Activated CD8-positive, alpha-beta T cell treated with anti-CD3 and anti-CD28 coated beads for 36 hours (primary cell): ENCODE measurements at places on chromosomes 13 and 19. TPM values are rescaled to one million over a fixed set of nuclear protein-coding genes. Genes with fewer than 3 reads are reported as not detected.

- H3K27ac ChIP-seq: no peak overlapping the region
- peaks cover 2% of the 10 kb centered on the region for H3K36me3 ChIP-seq
- H3K27me3 ChIP-seq: no peaks in the 10 kb centered on the region
- no peaks in the 10 kb centered on the region for H3K4me1 ChIP-seq
- no peak for DNase-seq
Observed at GRCh38 chr19:33450689-33451088, 70.9 kb downstream of the PEPD start.

DNA sequence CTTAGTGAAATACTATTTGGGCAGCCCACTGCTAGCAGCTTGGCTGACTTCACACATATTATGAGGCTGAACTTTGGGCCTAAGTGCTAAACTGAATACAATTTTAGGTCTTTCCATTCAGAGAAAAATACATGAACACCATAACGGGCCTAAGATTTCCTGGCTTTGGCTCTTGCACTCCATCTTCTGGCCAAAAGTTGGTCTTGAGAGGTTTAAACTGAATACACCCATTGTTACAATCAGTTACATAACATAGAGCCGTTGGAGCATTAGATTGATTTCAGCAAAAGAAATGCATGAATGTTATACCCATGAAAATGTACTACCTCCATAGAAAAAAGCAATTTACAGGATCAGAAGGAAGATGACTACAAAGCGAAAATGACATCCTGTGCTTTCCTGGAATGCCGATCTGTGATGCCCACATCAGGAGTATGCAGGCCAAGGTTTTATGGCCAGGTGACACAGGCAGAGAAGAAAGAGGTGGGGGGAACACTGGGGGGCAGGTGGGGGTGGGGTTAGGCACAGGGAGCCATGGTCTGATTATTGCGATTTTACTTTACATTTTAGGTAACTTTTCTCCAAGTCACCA lies 11.1 kb upstream of the SHISA2 start:
- no peaks in the 10 kb centered on the region for H3K27me3 ChIP-seq
- peak; percentile 58 for DNase-seq

The PLIN5 gene
- total RNA-seq: not detected

The STOML3 gene
- not detected for total RNA-seq

The TNNT1 gene
- total RNA-seq: not detected

The RUBCNL gene
- 0.74 TPM for total RNA-seq
